ENCODE measurements at places on chromosomes 5 and 9.
A peak's percentile ranks its signal among the peaks of the same experiment; 100 is the strongest.

- DNase-seq: peak; percentile 53
These were observed 86.5 kb upstream of the NR5A1 start for GRCh38 chr9:124593651-124594058.

- DNase-seq: no peak
These were observed 60.0 kb downstream of the TMOD1 start for GRCh38 chr9:97561501-97561900.

DNA sequence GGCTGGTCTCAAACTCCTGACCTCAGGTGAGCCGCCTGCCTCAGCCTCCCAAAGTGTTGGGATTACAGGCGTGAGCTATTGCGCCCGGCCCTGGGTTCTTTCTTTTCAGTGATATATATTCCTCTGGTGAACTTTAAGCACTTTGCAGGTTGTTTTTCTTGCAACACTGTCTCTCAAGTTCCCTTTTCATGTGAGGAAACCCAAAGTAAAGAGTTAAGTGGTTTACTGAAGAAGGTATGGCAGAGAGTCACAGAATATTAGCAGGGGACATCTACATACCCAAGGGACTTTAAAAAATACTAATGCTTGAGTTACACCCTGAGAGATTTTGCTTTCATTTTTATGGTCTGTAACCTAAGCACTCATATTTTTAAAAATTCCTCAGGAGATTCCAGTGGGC lies 6.7 kb upstream of the GAPT start:
- peak; percentile 55 for DNase-seq

GRCh38 chr5:127700237-127700766 lies 2.9 kb upstream of the CCDC192 start:
- DNase-seq: no peak

GRCh38 chr9:132638240-132638639 lies 31.5 kb downstream of the DDX31 start:
- no peak for DNase-seq

DNA sequence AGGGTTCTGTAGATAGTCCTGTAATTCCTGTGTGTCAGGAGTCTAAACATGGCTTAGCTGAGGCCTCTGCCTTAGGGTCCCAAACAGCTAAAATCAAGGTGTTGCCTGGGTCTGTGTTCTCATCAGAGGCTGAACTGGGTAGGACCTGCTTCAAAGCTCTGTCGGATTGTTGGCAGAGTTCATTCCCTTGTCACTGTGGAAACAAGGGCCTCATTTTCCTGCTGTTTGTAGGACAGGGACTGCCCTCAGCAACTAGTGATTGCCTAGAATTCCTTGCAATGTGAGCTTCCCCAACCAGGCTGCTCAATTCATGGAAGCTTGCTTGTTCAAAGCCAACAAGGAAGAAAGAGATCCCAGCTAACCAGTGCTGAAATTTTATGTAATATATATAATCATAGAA lies 283.2 kb downstream of the DNAH5 start:
- DNase-seq: no peak

- no peak for DNase-seq
These were observed 439.9 kb downstream of the GADD45G start for GRCh38 chr9:90044710-90045151.

GRCh38 chr5:111254613-111255012 lies 30.4 kb downstream of the CAMK4 start:
- no peak for DNase-seq

Data from hematopoietic multipotent progenitor cell treated with erythropoietin and hydrocortisone succinate and interleukin-3 and kit ligand, for 4 days (in vitro differentiated cells).